ENCODE measurements at places on chromosomes 3 and 15.

GRCh38 chr15:93348711-93349545 lies 259.9 kb upstream of the RGMA start:
- no peak for DNase-seq

DNA sequence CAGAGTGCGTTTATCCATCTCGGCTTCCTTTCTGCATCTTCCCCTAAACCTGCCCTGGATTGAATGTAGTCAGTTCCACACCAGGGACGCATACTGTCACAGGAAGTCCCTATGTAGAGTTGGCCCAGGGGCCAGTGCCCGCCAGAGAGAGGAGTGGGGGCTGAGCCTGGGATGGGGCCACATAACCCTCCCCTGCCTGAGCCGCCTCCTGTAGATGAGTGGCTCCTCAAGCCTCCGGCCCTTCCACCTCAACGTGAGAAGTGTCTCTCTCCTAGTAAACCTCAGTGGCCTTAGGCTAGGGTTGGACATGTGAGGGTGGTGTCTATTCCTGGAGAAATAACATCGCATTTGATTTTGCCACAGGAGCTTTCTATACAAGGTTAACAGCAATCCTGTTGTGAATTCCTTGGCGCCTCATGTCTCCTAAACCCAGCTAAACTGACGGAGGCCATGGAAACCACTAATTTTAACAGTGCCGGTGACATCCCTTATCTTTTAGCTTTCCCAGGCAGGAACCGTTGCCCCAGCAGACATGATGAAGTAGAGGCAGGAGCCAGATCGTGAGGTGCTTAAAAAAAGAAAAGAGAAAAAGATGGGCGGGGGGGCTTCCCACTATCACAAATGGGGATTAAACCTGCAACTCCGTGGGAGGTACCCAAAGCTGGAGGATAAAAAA lies 171.1 kb downstream of the CHDH start:
- no peak for DNase-seq

DNA sequence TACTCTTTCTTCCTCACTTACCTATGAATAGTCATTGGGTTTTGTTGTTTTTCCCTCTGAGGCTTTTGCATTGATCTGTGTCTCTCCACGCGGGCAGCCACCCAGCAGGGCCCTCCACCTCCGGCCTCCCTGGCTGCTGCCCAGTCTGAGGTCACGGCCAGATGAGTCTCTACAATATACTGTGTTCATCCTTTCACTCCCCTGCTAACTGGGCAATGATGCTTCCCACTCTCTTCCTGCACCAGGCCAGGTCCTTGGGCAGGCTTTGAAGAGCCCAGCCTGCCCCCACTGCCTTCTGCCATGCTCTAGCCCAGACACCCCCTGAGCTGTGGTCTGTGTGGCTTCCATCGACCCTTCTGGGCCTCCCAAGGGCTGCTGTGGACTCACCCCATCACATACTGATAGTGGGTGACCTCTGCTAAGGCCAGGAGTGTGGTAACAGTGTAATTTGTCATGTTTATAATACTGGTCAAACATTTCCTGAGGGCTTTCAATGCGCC lies 18.0 kb downstream of the PDIA5 start:
- DNase-seq: no peak

GRCh38 chr3:172201136-172201869 lies 161.9 kb downstream of the FNDC3B start:
- DNase-seq: no peak

DNA sequence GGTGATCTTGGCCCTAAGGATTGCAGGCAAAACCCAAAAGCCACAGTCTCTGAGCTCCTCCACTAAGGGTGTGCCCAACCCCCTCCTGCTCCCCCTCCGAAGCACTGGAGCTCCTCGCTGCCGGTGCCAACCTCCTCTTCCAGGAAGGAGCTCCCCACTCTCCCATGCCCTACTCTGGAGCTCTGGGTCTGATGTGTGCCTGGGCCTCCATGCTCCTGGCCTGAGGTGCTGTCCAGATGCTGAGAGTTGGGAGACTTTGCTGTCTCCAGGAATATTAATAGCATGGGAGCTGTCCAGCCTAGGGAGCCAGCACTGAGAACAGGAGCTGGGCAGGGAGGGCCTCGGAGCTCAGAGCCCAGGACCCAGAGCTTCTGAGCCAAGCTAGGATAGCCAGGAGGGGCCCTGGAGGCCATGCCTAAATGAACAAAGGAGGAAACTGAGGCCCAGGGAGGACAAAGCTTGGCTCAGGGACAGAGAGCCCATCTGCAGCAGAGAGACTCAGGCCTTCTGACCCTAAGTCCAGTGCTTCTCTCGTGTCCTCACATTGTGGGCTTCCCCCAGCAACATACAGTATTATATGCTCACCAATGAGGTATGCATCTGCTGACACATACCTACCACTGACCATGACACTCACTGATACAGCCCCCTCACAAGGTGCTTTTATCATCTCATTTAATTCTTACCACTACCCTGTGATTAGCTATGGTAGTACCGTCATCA lies 36.9 kb upstream of the HERC1 start:
- DNase-seq: no peak

- no peak for DNase-seq
Observed at GRCh38 chr3:153215497-153215896, 53.5 kb downstream of the RAP2B start.

- DNase-seq: no peak
Observed at GRCh38 chr3:54960701-54961100, 32.8 kb upstream of the LRTM1 start.

DNA sequence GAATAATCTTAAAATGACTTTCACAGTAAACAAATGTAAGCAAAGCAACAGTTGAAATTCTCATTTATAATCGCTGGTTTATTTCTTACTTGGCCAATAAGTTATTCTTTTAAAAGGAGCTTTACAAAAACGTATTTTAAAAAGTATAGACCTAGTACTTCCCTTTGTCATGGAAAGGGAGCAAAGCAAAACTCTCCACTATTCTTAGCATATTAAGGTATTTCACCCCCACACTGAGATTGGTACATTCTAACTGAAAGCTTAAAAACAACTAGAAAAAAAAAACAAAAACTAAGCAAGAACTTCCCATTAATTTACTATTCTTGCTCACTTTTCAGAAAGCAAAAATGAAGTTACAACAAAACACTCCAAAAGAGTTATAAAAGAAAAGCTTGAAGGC lies 1.5 kb downstream of the ATG3 start:
- no peak for DNase-seq

DNA sequence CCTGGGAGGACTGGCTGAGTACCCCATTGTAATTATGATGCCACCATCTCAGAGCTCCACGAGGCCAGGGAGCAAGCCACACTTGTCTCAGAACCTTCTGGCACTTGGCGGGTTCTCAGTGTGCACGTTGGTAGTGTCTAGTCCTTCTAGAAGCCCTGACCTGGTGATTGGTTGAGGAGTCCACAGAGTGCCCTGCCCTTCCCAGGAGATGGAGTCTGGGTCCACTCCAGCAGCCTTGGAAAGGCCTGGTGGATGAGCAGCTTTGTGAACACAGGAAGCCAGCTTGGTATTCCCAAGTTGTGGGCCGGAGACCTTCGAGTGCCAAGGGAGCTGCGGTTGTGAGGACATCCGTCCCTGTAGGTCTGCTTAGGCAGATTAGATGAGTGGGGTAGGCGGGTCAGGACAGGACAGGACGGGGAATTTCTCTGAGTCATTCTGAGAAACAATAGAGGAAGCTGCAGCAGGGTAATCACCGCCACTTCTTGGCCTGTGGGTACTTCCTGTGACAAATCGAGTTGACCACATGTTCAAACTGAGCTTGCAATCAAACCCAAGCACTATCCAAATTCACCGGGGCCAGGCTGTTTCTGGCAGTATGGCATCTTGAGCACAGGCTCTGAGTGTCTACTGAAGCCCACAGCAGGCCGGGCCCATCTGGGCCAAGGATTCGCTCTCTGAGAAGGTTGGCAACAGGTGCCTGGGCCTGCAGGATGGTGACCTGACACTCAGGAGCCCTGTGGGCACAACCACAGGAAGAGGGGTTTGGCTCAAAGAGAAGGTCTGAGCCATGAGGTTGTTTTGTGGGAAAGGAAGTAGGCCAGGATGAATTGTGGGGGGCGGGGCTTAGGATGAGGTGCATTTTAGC lies 71.5 kb upstream of the PLXNA1 start:
- DNase-seq: peak; percentile 78

- no peak for DNase-seq
Observed at GRCh38 chr15:100060276-100060926, 281.4 kb downstream of the ADAMTS17 start.

DNA sequence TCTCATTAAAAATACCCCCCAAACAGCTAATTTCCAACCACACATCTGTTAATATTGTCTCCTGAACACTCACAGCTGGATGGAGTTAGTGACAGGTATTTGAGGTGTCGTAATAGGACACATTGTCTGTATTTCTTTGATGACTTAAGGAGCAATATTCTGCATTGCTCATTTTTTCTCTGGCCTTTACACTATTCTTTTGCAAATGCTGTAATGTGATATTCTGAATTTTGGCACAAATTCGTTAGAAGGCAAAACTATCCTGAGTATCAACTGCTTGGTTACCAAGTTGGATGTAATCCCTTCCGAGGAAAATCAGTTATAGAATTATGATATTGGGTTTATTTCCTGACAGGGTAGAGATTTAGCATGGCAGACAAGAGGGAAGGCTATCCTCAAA lies 1030.2 kb downstream of the MCTP2 start:
- no peak for DNase-seq

DNA sequence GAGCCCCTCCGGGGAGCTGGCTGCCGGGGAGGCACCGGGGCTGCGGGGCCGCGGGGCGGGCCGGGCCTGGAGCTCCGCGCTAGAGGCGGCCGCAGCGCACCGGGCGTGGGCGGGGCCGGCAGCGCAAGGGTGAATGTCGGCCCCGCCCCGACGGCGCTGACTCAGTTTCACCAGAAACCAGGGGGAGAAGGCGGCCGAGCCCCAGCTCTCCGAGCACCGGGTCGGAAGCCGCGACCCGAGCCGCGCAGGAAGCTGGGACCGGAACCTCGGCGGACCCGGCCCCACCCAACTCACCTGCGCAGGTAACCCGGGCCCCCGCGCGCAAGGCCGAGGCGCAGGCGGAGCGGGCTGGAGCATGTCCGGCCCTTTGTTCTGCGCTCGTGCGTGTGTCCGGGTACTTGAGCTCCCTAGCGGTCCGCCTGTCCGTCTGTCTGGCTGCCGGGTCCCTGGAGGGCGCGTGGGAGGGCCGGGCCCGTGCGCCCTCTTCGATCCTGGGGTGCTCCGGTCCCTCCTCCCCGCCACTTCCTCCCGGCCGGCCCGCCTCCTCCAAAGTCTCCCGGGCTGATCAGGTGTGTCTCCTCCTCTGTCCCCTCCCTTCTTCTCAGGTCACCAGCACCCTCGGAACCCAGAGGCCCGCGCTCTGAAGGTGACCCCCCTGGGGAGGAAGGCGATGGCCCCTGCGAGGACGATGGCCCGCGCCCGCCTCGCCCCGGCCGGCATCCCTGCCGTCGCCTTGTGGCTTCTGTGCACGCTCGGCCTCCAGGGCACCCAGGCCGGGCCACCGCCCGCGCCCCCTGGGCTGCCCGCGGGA lies at the start of gene SPINT1:
Gene SPINT1 (plus strand): TSS at position 164 of the 811 bp plus-strand sequence. CDS start 507 bp downstream, at position 671.
- peak; percentile 86 for DNase-seq

GRCh38 chr15:37595426-37595970 lies 338.9 kb upstream of the TMCO5A start:
- DNase-seq: no peak

GRCh38 chr15:47715856-47716445 lies 1.4 kb upstream of the SEMA6D start:
- DNase-seq: no peak

DNA sequence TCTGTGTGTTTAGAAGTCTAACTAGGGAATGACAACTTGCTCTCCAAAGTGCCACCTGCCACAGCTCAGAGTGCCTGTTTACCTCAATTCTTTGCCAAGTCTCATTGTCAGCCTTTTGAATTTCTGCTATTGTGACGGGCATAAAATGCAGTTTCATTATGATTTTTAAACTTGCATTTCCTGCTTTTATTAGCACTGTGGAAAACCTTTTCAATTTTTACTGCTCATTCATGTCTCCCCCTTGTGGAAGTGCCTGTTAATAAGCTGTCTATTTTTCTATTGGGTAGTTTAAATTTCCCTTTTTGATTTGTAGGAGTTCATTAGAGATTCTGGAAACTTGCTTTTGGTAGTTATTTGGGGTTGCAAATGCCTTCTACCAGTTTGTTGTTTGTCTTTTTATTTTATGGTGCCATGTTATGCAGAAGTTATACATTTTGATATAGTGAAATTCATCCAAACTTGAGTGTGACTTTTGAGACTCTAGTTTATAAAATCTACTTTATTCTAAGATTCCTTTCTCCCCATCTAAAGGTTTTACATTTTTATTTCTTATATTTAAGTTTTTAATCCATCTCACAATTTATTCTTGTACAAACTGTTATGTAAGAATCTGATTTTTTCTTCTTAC lies 53.9 kb upstream of the FRMD4B start:
- DNase-seq: no peak

DNA sequence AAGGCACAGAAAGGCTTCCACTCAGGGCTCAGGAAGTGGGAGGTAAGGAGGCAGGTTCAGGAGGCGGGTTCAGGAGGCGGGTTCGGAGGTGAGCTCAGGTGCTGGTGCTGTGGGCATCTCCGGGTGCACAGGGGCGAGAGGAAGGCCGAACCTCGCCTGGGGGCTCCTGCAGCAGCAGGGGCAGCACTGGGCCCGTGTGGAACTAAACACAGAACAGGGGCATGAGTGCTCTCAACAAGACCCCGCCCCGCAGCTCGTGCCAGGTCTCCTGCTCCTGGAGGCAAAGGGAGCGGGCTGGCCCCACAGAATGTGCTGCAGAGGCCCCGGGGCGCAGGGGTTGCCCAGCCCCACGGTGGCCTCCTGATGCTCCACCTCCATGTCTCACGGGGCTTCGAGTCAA lies 13.7 kb downstream of the ZDHHC19 start:
- DNase-seq: no peak

- no peak for DNase-seq
Observed at GRCh38 chr3:124846189-124846588, 41.0 kb downstream of the ITGB5 start.

DNA sequence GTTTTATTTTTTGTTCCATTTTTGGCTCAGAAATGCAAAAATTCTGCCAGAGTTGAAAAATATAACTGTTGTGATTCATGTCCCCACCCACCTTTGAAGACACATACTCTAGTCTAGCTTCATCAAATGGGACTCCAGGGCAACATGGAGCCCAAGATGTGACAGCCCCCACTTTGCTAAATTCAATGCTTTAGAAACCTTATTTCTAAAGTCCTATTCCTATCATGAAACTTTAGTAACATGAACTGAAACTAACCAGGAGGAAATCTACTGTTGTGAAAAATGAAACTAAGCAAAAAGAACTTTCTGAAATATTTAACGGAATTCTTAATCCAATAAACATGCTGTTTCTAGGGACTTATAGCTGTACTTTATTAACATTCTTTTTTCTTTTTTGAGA lies 20.3 kb downstream of the UBP1 start:
- no peak for DNase-seq

GRCh38 chr15:37016231-37016630 lies 84.1 kb downstream of the MEIS2 start:
- DNase-seq: no peak
